Omental fat pad (tissue), 4 donors: ENCODE measurements at places on chromosomes 5 and 9.

GRCh38 chr9:21668516-21668915, 133.9 kb upstream of the MTAP start:
- DNase-seq, result no peak

DNA sequence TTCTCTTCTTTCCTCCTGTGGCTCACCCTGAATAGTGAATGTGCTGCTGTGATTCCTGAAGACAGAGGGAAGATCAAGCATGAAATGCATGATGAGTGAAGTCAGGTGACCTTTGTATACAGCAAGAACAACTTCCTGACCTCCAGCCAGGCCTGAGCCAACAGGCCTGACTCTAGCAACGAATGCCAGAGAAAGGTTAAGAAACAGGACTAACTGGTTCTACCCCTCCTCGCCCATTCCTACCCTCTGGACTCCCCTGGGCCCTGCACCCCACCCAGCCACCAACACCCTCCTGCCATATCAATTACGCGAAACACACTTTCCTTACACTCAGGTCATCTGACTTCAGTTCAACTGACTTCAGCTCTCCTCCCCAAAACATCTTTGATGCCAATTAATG, 4.9 kb downstream of the SUSD1 start:
- DNase-seq, result no peak

- DNase-seq, result no peak
Observed at GRCh38 chr9:13956107-13956506, 357.8 kb downstream of the NFIB start.

GRCh38 chr5:9533096-9533495, 12.8 kb downstream of the SEMA5A start:
- DNase-seq, result no peak

DNA sequence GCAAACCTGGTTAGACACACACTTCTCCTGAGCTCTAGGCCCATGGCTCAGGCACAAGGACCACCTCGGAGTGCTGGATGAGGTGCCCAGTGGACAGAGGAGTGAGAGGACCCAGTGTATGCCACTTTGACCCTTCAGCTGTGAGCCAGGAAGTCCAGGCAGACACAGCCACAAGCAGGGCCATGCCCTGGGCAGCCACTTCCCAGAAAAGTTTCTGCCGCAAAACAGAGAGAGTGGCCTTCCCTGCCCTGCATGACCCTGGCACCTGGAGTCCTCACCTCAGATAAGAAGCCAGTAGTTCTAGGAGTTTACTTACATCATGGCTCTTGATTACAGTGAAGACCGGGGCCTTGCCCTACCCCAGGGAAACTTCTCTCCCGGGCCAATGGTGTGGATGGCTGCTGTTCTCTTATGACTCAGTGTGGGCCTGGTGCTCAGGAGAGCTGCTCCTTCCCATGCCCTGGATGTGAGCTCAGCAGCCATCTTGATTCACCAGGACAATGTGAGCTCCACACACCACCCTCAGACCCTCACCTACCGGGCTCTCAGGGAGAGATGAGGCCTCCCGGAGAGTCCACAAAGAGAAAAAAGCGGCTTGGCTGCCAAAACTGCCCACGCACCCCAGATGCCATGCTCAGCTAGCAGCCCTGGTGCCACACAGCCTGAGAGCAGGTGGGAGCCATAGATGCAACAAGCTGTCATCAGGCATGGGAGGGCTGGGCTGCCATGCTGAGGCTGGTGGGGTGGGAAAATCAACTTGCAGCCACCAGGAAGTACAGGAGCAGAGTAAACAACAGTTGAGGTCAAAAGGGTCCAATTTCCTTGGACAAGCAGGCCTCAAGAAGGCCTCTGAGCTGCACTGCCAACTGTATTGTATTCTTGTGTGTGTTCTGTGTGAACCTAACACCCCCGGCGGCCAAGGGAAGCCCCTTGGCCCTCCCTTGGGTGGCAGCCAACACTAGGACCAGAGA, 11.7 kb upstream of the IRF1 start:
- DNase-seq, result no peak

DNA sequence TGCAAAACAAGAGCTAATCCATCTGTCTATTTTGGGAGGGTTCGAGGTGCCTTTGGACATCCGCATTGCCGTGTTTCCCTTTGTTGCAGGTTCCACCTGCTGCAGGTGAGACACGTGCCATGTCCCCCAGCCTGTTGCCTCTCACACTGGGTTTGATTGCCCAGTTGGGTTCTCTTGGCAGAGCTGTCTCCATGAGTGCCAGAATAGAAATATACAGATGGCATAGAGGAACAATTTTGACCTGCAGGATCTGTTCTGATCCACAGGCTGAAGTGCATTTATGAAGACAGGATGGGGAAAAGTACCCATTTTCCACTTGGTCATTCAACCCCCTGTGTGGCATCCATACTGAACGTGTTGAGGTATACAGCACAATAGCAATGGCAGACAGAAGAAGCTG, 178.1 kb downstream of the SGCD start:
- no peak for DNase-seq

DNA sequence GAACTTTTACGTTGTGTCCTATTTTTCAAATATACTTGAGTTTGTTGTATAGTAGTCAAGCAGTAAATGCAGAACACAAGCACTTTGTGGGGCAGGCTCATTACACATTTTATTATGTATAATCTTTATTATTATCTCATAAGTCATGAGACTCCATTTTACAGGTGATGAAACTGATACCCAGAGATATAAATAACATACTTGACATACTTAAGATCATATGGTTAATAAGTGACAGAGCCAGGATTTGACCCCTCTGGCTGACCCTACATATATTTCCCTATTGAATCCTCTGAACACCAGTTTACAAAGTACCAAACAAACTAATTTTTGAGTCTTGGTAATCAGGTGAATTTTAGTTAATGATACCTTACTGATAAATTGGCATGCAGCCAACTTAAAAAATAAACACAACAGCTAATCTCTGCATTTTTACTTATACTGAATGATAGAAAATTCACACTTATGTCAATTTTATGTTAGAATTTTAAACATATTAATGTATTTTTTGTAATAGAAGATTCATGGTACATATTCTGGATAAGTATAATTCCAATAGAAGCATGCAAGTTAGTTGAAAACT, 305.0 kb upstream of the MEF2C start:
- DNase-seq, result no peak

DNA sequence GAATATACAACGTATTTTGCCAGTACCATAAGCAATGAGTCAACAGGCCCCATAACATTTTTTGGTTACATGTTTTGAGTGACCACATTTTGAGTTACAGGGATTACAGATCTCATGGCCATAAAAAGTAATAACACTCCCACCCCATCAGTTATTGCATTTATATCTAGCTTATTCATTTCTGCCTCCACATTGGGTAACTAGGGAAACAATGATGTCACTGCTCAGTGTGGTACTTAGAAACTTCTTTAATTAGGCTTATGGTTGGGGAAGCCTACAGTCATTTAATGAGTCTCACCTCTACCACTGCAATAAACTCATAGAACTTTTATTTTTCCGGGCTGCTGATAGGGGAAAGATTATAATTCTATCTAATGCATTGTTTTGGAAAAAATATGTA, 39.9 kb upstream of the SMIM15 start:
- no peak for DNase-seq

DNA sequence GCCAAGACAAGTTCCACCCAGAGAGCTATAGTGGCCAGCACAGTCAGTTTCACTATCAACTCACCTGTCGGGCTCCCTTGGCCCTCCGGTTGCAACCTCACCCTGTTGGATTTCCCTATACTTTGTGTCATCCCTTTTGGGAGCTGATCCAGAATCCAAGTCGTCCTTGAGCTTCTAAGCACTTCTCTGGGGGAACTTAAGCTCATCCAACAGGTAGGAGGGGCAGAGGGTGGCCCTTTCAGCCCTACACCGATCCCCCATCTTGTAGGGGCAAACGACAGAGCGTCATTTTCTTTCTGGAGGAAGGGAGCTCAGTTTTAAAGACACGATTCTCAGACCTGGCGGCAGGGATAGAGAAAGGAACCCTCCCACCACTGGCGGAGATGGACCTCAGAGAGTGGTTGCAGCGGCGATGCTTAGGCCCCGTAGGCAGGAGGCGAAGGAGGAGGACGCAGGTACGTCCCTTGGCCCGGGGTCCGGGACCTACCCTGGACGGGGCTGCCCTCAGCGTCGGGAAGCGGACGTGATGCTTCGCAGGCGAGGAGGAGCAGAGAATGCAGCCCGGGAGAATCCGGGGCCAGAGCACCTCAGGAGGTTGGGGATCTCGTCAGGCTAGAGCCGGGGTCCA, 519 bp downstream of the ZER1 start:
- DNase-seq, result no peak

GRCh38 chr5:79975422-79975821, 15.6 kb downstream of the MTX3 start:
- no peak for DNase-seq

DNA sequence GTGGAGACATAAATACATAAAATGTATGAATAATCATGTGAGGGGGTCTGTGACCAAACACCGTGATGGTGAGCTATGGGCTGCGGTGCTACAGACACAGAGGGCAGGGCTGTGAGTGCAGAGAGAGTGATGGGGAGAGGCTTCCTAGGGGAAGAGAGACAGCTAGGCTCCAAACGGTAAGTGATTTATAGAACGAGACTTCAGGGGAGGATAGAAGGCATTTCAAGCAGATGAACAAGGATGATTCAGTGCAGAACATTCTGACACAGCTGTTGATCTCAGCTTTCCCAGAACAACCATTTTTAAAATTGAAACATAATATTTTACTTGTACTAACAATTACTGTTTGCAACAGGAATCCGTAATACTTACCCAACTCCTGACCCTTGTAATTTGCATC, 100.7 kb downstream of the GAS1 start:
- no peak for DNase-seq

GRCh38 chr5:6754766-6755165, 41.5 kb downstream of the TENT4A start:
- no peak for DNase-seq

DNA sequence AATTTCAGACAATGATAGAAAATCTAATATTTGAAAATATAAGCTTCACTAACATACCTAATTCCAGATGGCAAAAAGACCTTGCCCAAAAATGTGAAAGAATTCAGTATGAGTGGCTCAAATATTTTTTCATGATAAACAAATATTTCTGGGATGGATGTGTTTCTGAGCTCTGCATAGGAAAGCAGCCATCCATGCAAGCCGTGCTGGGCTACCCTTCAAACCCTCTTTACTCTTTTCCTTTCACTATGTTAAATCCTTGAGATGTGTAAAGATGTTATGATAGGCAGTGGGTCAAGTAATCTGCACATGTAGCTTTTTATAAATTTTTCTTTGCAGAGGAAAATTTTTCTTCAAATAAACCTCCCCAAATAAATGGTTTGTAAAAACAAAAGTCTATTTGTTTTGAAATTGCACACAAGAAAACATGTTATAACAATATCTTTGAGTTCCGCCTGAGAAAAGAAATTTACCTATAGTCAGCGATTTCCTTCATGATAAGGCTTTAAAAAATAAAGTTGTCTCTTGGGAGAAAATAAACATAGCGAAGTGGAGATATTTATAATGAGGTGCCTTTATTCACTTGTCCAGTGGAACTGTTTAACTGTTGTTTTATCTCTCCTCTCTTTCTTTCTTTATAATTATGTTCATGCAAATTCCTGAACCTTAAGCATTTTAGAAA, 154.3 kb upstream of the PITX1 start:
- DNase-seq, result no peak

GRCh38 chr9:131516100-131516499, 13.4 kb downstream of the POMT1 start:
- no peak for DNase-seq

DNA sequence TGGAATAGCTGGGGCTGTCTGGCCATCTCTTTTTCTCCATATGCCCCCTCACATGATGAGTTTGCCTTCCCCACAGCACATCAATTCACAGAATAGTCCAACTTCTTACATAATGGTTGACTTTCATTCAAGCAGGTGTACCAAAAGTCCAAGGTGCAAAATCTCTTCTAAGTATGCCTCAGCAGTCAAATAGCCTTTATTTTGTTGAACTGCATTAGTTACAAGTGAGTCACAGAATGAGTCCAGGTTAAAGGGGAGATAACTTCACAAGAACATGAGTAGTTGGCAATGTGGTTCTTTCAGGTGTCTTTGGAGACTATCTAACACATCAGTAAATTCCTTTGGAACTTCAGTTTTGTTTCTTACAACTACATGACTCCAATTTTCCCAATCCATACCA, 672.5 kb downstream of the PRELID2 start:
- no peak for DNase-seq

- no peak for DNase-seq
Observed at GRCh38 chr9:127567730-127568617, 44.1 kb upstream of the STXBP1 start.

- no peak for DNase-seq
Observed at GRCh38 chr5:124922255-124922975, 176.0 kb upstream of the ZNF608 start.

DNA sequence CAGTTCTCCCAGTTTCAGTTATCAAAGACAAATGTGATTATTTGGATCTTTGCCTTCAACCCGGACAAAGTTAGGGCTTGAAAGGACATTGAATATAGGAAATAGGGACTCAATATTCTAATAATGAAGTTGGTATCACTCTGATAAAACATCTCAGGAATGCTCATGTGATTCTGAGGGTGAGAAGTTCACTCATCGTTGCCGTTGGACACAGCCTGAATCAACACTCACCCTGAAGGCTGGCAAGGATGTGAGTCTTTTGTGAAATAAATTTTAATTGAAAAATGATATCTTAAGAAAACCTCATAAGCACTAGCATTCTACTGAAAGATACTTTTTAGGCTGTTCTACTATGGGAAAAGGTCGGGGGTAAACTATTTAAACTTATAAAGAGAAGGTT, 44.8 kb upstream of the C9orf72 start:
- DNase-seq, result no peak

DNA sequence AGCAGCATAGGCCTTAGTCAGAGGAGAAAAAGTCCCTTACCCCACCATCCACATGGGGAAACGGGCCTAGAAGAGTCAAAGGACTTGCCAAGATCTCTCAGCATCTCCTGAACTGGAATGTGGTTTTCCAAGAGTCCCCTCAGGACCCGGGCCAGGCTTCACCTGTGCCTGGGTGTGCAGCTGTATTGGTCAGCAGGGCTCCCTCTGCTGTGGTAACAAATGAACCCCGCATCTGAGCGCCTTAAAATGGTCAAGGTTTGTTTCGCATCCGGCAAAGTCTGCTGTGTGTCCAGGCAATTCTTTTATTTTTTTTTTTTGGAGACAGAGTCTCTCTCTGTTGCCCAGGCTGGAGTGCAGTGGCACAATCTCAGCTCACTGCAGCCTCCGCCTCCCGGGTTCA, 168.0 kb upstream of the IER5L start:
- DNase-seq, result no peak

DNA sequence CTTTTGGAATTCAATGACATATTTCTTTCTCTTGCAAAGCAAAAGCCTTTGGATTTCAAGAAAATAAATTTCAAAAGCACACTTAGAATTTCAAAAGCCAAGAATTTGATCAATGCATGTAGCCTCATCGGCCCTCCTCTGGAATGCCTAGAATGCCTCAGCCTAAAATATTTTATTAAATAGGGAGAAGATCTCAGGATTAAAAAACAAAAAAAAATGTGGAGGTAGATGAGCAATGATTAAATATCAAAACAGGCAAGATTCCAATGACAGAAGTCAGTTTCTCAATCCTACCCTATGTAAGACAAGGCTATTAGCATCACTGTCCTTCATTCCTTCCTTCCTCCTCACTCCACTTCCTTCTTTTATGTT, 169.0 kb downstream of the CDH6 start:
- DNase-seq, result no peak
